Hepatocyte (in vitro differentiated cells): ENCODE measurements at places on chromosomes 1 and 21.

GRCh38 chr21:17340081-17340480 is 172.8 kb upstream of the CXADR start:
- no peak for DNase-seq
- H3K4me3 ChIP-seq: no peak overlapping the region
- H3K27ac ChIP-seq: no peak overlapping the region
- no peaks in the 10 kb centered on the region for H3K4me1 ChIP-seq
- H3K36me3 ChIP-seq: no peaks in the 10 kb centered on the region

DNA sequence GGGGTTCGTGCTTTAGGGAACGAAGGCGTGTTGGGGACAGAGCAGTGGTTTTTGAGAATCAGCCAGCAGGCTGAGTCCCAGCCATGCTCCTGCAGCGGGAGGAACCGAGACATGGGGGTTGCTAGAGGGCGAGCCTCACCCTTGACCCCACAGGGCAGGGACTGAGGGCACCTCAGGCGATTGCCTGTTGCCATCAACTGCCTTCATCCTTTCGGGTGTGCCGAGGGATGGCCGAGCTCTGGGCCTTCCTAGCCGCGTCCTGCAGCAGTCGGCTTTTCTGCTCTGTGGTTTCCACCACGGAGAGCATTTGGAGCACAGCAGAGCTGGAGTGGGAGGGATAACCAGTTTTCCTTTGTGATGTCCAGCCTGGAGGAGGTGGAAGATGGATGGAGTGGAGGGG is 13.3 kb downstream of the SPSB1 start:
- DNase-seq: no peak
- H3K27ac ChIP-seq: no peak overlapping the region
- H3K4me1 ChIP-seq: peaks cover 24% of the 10 kb centered on the region

GRCh38 chr1:60402216-60402615 is 328.6 kb upstream of the C1orf87 start:
- DNase-seq: no peak
- H3K27ac ChIP-seq: peak overlapping the region; percentile 18
- no peaks in the 10 kb centered on the region for H3K36me3 ChIP-seq
- H3K4me1 ChIP-seq: no peaks in the 10 kb centered on the region
- H3K27me3 ChIP-seq: no peaks in the 10 kb centered on the region

DNA sequence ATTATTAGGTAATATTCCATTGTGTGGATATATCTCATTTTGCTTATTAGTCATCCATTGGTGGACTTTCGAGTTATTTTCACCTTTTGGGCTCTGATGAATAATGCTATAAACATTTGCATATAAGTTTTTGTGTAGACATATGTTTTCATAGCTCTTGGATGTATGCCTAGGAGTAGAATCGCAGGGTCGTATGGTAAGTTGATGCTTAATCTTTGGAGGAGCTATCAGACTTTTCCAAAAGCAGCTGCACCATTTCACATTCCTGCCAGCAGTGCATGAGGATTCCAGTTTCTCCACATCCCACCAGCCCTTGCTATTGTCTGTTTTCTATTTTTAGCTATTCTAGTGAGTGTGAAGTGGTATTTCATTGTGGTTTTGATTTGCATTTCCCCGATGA is 120.3 kb upstream of the TMEM51 start:
- no peak overlapping the region for H3K27ac ChIP-seq
- no peaks in the 10 kb centered on the region for H3K36me3 ChIP-seq
- H3K4me1 ChIP-seq: no peaks in the 10 kb centered on the region
- no peak overlapping the region for H3K4me3 ChIP-seq
- no peak for DNase-seq
- no peaks in the 10 kb centered on the region for H3K27me3 ChIP-seq

DNA sequence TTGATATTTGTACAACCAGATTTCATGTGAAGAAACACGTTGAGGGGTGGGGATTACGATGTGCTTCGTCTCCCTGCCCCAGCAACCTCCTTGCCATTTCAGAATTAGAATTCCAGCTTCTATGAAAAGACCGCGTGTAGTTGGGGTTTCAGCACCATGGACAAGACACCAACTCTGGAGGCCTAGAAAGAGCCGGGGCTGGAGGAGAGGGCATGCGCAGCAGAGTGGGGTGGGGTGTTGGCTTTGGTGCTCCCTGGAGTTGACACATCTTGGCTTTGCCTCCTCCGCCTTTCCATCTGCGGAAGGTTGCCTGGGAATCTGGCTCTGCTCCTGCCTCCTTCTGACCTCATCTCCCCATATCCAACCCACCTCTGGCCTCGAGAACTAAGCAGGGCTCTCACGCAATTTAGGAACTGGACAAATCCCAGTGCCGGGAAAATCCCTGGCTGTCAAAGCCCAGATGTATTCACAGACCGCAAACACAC is 11.8 kb downstream of the HTR6 start:
- no peak overlapping the region for H3K4me3 ChIP-seq
- DNase-seq: peak; percentile 87
- H3K36me3 ChIP-seq: no peaks in the 10 kb centered on the region
- H3K27ac ChIP-seq: no peak overlapping the region
- H3K4me1 ChIP-seq: no peaks in the 10 kb centered on the region
- peaks cover 3% of the 10 kb centered on the region for H3K27me3 ChIP-seq

DNA sequence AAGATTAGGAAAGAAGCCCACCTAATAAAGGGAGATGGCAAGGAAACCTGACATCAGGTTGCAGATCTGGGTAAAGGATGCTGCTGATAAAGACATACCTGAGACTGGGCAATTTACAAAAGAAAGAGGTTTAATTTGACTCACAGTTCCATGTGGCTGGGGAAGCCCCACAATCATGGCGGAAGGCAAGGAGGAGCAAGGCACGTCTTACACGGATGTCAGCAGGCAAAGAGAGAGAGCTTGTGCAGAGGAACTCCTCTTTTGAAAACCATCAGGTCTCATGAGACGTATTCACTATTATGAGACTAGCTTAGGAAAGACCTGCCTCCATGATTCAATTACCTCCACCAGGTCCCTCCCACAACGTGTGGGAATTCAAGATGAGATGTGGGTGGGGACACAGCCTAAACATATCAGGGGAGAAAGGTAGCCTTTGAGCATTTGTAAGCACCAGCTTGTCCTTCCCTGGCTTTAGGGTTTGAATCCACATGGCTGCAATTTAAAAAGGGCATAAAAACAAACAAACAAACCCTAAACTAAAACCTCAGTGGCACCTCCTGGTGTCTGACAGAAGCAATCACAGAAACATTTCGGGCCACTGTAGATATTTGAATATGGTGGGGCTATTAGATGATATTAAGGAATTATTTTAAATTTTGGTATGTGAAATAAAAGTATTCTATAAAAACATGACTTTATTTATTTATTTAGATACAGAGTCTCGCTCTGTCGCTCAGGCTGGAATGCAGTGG is 33.1 kb downstream of the SLC2A7 start:
- DNase-seq: no peak
- H3K4me1 ChIP-seq: peaks cover 7% of the 10 kb centered on the region
- no peaks in the 10 kb centered on the region for H3K36me3 ChIP-seq
- no peaks in the 10 kb centered on the region for H3K27me3 ChIP-seq
- H3K4me3 ChIP-seq: no peak overlapping the region

DNA sequence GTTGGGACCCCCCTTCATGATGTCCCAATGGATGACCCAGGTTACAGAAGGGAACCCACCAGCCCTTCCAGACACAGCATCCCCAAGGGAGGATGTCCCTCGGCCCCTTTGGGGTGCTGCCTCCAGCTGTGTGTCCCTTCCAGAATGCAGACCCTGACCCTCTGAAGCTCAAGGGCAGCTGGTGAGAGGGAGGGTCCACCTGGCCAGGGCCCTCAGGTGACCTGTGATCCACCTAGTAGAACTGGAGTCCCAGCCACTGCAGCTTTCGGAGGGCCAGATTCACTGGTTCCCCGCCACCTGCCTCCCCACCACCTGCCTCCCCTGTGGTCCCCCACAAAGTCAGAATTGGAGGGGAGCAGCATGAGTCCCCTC is 9.6 kb upstream of the TFF1 start:
- no peak overlapping the region for H3K27ac ChIP-seq
- no peak overlapping the region for H3K4me3 ChIP-seq
- no peaks in the 10 kb centered on the region for H3K36me3 ChIP-seq
- no peaks in the 10 kb centered on the region for H3K4me1 ChIP-seq
- no peak for DNase-seq
- H3K27me3 ChIP-seq: no peaks in the 10 kb centered on the region

DNA sequence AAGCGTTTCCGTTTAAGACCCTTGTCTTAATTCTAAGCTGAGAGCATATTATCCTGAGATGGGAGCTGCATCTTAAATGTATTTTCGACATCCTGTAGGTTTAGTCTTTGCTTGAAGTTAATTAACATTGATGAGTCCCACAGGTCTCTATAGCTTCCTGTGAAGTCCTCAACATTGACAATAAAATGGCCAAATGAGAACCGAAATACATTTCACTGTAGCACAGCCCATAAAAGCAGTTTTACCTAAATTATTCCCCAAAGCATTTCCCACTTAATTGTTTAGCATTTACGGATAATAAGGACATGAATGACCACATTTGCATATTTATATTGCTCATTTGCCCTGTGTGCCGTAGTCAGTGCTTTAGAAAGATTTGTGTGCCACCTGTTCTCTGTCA is 116.4 kb downstream of the CRB1 start:
- DNase-seq: no peak
- no peak overlapping the region for H3K4me3 ChIP-seq
- no peaks in the 10 kb centered on the region for H3K36me3 ChIP-seq
- no peak overlapping the region for H3K27ac ChIP-seq
- H3K27me3 ChIP-seq: no peaks in the 10 kb centered on the region
- no peaks in the 10 kb centered on the region for H3K4me1 ChIP-seq

GRCh38 chr21:25929856-25930520 is 195.2 kb downstream of the GABPA start:
- H3K27me3 ChIP-seq: no peaks in the 10 kb centered on the region
- no peaks in the 10 kb centered on the region for H3K4me1 ChIP-seq
- peak; percentile 21 for DNase-seq
- no peaks in the 10 kb centered on the region for H3K36me3 ChIP-seq
- H3K27ac ChIP-seq: no peak overlapping the region

DNA sequence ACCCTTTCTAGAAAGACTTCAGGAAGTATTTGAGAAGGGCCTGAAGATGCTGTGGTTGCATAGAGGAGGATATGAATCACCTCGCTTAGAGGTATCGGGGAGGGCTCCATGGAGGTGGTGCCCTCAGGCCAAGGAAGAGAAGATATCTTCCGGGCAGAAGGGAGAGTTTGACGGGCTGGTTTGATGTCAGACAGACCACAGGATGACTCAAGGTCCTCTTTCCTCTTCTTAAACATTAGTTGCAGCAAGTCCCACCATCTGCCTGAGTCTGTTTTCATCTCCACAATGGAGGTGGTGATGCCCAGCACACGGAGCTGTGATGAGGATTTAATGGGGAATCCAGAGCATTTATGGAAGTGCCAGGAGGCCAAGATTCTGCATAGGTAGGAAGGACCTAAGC is 25.1 kb upstream of the RUNX3 start:
- H3K4me3 ChIP-seq: no peak overlapping the region
- no peaks in the 10 kb centered on the region for H3K36me3 ChIP-seq
- H3K27me3 ChIP-seq: no peaks in the 10 kb centered on the region
- no peak overlapping the region for H3K27ac ChIP-seq

GRCh38 chr21:42725416-42725930 is 72.1 kb downstream of the PDE9A start:
- DNase-seq: no peak
- no peaks in the 10 kb centered on the region for H3K36me3 ChIP-seq
- no peaks in the 10 kb centered on the region for H3K27me3 ChIP-seq
- H3K4me1 ChIP-seq: peaks cover 36% of the 10 kb centered on the region
- H3K27ac ChIP-seq: no peak overlapping the region

DNA sequence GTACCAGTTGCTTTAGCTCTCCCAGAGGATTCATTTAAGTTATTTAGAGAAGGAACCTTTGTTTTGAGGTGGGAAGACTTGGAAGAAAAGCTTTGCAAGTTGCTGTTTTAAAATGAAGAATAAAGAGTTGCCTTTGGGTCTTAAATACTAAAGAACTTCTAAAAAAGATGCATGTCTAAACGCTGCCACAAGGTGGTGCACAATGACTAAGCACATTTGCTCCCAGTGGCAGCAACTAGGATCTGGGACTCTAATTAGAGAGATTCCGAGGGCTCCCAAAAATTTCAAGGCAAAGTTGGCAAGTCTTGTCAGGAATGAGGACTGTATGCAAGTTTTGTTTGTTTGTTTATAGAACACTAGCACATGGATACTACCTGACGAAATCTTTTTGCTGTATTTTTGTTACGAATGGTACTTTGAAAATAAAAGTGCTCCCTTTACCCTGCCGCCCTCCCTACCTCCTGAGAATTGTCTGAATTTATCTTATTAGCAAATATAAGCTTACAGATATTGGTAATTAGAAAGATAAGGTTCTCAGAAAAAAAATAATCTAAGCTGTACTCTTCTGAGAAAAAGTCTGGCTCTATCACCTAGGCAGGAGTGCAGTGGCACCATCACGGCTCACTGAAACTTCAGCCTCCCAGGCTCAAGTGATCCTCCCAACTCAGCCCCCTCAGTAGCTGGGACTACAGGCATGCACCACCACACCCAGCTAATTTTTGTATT is 121.8 kb downstream of the HFM1 start:
- H3K27ac ChIP-seq: no peak overlapping the region
- H3K36me3 ChIP-seq: no peaks in the 10 kb centered on the region
- peak; percentile 77 for DNase-seq
- H3K4me3 ChIP-seq: no peak overlapping the region

GRCh38 chr1:37017720-37018119 is 16.6 kb downstream of the GRIK3 start:
- no peaks in the 10 kb centered on the region for H3K27me3 ChIP-seq
- H3K4me3 ChIP-seq: no peak overlapping the region
- no peaks in the 10 kb centered on the region for H3K4me1 ChIP-seq
- H3K36me3 ChIP-seq: no peaks in the 10 kb centered on the region
- H3K27ac ChIP-seq: no peak overlapping the region

DNA sequence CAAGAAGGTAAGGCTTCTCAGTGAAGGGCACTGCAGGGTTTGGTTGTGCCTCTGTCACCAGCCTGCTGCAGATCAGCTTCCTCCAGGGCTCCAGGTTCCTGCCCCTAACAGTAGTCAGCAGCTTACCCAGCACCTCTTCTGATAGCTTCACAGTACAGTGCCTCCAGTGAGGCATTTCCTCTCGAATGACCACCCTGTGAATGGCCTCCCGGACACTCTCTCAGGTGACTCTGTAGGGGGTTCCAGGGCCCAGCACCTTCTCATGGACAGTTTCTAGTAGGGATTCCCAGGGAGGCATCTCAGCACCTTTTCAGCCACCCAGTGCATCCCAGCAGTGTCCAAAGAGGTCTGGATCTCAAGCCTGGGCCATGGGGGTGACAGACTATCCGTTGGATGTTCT is 28.4 kb downstream of the USP48 start:
- H3K4me1 ChIP-seq: no peaks in the 10 kb centered on the region
- DNase-seq: no peak
- no peaks in the 10 kb centered on the region for H3K27me3 ChIP-seq

GRCh38 chr1:19240673-19241538 is 10.4 kb downstream of the EMC1 start:
- peak; percentile 80 for DNase-seq
- H3K27ac ChIP-seq: peak overlapping the region; percentile 20

- H3K27me3 ChIP-seq: no peaks in the 10 kb centered on the region
- H3K36me3 ChIP-seq: no peaks in the 10 kb centered on the region
- no peak for DNase-seq
- H3K4me3 ChIP-seq: no peak overlapping the region
- H3K27ac ChIP-seq: no peak overlapping the region
- no peaks in the 10 kb centered on the region for H3K4me1 ChIP-seq
Measured at GRCh38 chr1:203144661-203145060, 17.1 kb downstream of the ADORA1 start.
